Lung (tissue), 17 donors: ENCODE measurements at places on chromosomes 6 and 20. TPM values are rescaled to one million over a fixed set of nuclear protein-coding genes. Genes with fewer than 3 reads are reported as not detected.

- H3K4me3 ChIP-seq = no peak overlapping the region
- H3K36me3 ChIP-seq = no peaks in the 10 kb centered on the region
- no peak for DNase-seq
- H3K27ac ChIP-seq = no peak overlapping the region
- peaks cover 7% of the 10 kb centered on the region for H3K4me1 ChIP-seq
Measured at GRCh38 chr6:14710421-14710820, 535.4 kb upstream of the JARID2 start.

DNA sequence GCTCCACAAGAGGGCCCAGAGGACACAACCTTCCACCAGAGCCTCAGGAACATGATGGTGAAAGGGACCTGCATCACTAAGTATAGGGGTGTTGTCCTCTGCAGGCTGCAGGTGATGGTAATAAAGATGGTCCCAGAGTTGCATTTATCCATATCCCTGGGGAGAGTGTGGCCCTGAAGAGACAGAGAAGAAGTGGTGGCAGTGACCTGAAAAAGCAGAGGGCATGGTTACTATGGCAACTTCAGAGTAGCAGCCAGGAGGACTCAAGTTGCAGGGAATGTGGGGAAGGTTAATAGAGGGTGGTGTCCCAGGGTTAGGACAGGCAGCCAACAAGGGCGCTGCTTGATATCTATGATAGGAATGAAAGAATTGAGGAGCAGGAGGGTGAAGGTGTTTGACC lies 57.1 kb downstream of the HLA-A start:
- no peaks in the 10 kb centered on the region for H3K36me3 ChIP-seq
- H3K4me1 ChIP-seq = peaks cover 10% of the 10 kb centered on the region
- H3K27ac ChIP-seq = no peak overlapping the region
- H3K27me3 ChIP-seq = no peaks in the 10 kb centered on the region
- H3K4me3 ChIP-seq = no peak overlapping the region
- DNase-seq = no peak

GRCh38 chr6:91506509-91506908 lies 919.6 kb upstream of the MAP3K7 start:
- H3K4me3 ChIP-seq = no peak overlapping the region
- DNase-seq = no peak
- H3K27me3 ChIP-seq = no peaks in the 10 kb centered on the region
- no peaks in the 10 kb centered on the region for H3K4me1 ChIP-seq
- H3K27ac ChIP-seq = no peak overlapping the region
- H3K36me3 ChIP-seq = no peaks in the 10 kb centered on the region

DNA sequence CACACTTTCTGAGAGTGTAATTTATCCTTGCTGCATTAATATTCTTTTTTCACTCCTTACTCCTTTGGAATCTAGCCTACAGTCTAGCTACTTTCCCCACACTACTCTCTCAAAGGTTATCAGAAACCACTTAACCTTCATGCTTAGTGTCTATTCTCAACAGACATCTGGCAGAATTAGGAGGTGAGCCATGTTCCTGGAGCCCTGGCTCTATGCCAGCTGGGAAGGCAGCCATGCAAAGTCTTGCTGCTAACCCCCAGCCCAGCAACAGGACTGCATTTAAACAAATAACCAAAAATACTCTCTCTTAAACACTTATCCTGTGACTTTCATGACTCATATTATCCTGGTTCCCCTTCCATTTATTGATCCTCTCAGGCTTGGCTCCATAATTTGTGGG lies 260.2 kb downstream of the BCKDHB start:
- H3K4me1 ChIP-seq = no peaks in the 10 kb centered on the region
- H3K36me3 ChIP-seq = no peaks in the 10 kb centered on the region
- DNase-seq = peak; percentile 59
- no peak overlapping the region for H3K27ac ChIP-seq
- H3K4me3 ChIP-seq = no peak overlapping the region

DNA sequence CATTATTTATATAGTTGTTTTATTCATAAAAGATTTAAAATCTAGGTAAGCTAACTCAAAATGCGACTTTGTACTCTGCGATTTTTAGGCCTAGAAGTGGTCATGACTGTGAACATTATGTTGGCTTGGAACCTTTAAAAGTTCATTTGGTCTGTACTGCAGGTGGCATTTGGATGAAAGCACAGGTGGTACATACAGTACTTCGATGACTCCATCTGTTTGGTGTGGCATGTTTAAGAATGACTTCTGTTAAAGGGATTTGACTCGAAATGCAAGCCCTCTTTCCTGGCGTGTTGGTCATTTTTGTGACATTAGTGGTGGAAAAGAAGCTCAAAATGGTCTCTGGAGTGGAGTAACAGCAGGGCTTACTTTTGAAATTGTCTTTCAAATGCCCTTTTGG lies 118.1 kb downstream of the UST start:
- H3K27me3 ChIP-seq = no peaks in the 10 kb centered on the region
- H3K4me3 ChIP-seq = no peak overlapping the region
- no peak for DNase-seq
- peaks cover 23% of the 10 kb centered on the region for H3K4me1 ChIP-seq

- H3K4me1 ChIP-seq = peaks cover 17% of the 10 kb centered on the region
- no peak overlapping the region for H3K27ac ChIP-seq
- H3K36me3 ChIP-seq = no peaks in the 10 kb centered on the region
Measured at GRCh38 chr6:112910256-112910655, 563.1 kb downstream of the RFPL4B start.

DNA sequence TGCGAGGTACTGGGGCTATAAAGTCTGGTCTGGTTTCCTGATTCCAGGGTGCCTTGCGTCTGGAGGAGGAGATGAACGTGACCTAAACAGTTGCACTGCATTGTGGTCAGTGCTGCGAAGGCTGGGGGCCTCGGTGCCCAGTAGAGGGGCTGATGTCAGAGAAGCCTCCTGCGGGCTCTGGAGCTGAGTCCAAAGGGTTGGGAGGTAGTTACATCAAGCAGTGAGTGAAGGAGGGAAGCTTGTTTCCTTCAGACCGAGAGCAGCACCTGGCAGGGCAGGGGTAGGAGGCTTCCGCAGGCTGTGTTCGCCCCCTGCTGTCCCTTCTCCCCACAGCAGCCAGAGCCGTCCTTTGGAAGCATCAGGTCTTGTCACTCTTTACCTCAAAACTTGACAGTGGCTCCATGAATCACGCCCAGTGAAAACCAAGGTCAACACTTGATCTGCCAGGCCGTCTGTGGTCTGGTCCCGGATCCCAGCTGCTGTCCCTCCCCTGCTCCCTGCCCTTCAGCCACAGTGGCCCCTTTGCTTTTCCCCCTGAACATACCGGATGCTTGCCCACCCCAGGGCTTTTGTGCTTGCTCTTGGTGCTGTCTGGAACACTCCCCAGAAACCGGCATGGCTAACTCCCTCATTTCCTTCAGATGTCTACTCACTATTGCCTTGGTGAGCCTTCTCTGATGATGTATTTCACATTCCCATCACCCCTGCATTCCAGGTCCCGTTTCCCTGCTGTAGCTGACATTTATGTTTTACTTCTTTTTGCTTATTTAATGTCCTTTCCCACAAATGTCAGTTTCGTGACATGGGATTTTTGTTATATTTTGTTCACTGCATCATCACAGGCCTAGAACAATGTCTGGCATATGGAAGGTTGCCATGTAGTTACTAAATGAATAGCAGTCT lies 7.0 kb downstream of the DYNLRB1 start:
- peaks cover 12% of the 10 kb centered on the region for H3K4me1 ChIP-seq
- no peak overlapping the region for H3K4me3 ChIP-seq
- DNase-seq = peak; percentile 29
- H3K27ac ChIP-seq = peak overlapping the region; percentile 28
- H3K27me3 ChIP-seq = no peaks in the 10 kb centered on the region
- peaks cover 7% of the 10 kb centered on the region for H3K36me3 ChIP-seq

- DNase-seq = no peak
- no peaks in the 10 kb centered on the region for H3K27me3 ChIP-seq
- H3K36me3 ChIP-seq = no peaks in the 10 kb centered on the region
- H3K27ac ChIP-seq = no peak overlapping the region
Measured at GRCh38 chr6:110976575-110976974, 5.3 kb upstream of the RPF2 start.

- no peak overlapping the region for H3K27ac ChIP-seq
- no peaks in the 10 kb centered on the region for H3K4me1 ChIP-seq
- DNase-seq = peak; percentile 61
- no peaks in the 10 kb centered on the region for H3K27me3 ChIP-seq
Measured at GRCh38 chr20:3251806-3252205, 12.8 kb upstream of the SLC4A11 start.

GRCh38 chr20:19549896-19550295 lies 208.2 kb upstream of the RIN2 start:
- no peaks in the 10 kb centered on the region for H3K4me1 ChIP-seq
- H3K27ac ChIP-seq = no peak overlapping the region
- H3K36me3 ChIP-seq = no peaks in the 10 kb centered on the region
- no peaks in the 10 kb centered on the region for H3K27me3 ChIP-seq

DNA sequence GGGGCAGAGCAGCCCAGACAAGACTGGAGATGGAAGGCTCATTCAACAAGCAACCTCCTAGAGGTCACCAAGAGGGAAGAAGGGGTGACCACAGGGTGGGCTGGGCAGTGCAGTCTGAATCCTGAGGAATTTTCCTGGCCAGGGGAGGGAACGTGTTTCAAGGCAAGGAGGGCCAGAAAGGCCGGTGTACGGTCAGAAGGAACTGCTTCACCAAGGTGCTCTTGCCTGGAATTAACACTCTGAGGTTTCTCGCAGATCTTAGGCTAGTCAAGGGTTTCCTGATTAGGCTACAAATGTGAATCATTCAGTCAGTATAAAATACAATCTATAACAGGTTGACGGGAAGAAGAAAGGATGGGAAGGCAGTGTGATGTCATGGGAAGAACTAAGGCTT lies 199.3 kb downstream of the LRFN2 start:
- H3K27me3 ChIP-seq = no peaks in the 10 kb centered on the region
- DNase-seq = no peak
- H3K27ac ChIP-seq = no peak overlapping the region
- H3K4me1 ChIP-seq = no peaks in the 10 kb centered on the region

OSBPL2 gene
- 48.0 TPM for total RNA-seq

ZKSCAN3 gene
- total RNA-seq = 13.2 TPM

GLP1R gene
- 1.3 TPM for total RNA-seq

SCRT2 gene
- not detected for total RNA-seq

NKX2-4 gene
- total RNA-seq = not detected
